ENCODE measurements at places on chromosomes 2 and 18. TPM values are rescaled to one million over a fixed set of nuclear protein-coding genes. Genes with fewer than 3 reads are reported as not detected.

The RAMP1 gene
- 13.1 TPM for total RNA-seq

The ST6GAL2 gene
- total RNA-seq = 0.11 TPM

The AKAIN1 gene
- not detected for total RNA-seq

The BOK gene
- total RNA-seq = 13.6 TPM

The IL36G gene
- total RNA-seq = not detected

The XDH gene
- total RNA-seq = under 0.01 TPM

The CYP27A1 gene
- 25.1 TPM for total RNA-seq

The NT5C1B gene
- total RNA-seq = 0.33 TPM

The RAPGEF4 gene
- total RNA-seq = 1.00 TPM

The SH2D6 gene
- total RNA-seq = 1.4 TPM

The AQP4 gene
- total RNA-seq = not detected

The PREPL gene
- 64.0 TPM for total RNA-seq

The VIL1 gene
- 0.12 TPM for total RNA-seq

The CABYR gene
- total RNA-seq = 7.2 TPM

The GCA gene
- 7.9 TPM for total RNA-seq

The C2orf81 gene
- total RNA-seq = 1.00 TPM

The SH3BP4 gene
- 43.1 TPM for total RNA-seq

The MEX3C gene
- total RNA-seq = 35.4 TPM

The MROH2A gene
- not detected for total RNA-seq

The TTN gene
- 1.7 TPM for total RNA-seq

The TACR1 gene
- total RNA-seq = 0.22 TPM

The EVA1A gene
- total RNA-seq = 35.9 TPM

The CD207 gene
- not detected for total RNA-seq

The SLC5A7 gene
- not detected for total RNA-seq

The LRRTM1 gene
- 0.44 TPM for total RNA-seq

The TAF1B gene
- 46.6 TPM for total RNA-seq

The CCDC148 gene
- 0.66 TPM for total RNA-seq

The NMUR1 gene
- not detected for total RNA-seq

The GPR155 gene
- total RNA-seq = 3.5 TPM

The TEX44 gene
- not detected for total RNA-seq
